Activated CD4-positive, CD25-positive, alpha-beta regulatory T cell (primary cell): ENCODE measurements at places on chromosomes 1 and 21.

GRCh38 chr1:198238121-198238520 lies 81.3 kb downstream of the NEK7 start:
- DNase-seq = no peak

DNA sequence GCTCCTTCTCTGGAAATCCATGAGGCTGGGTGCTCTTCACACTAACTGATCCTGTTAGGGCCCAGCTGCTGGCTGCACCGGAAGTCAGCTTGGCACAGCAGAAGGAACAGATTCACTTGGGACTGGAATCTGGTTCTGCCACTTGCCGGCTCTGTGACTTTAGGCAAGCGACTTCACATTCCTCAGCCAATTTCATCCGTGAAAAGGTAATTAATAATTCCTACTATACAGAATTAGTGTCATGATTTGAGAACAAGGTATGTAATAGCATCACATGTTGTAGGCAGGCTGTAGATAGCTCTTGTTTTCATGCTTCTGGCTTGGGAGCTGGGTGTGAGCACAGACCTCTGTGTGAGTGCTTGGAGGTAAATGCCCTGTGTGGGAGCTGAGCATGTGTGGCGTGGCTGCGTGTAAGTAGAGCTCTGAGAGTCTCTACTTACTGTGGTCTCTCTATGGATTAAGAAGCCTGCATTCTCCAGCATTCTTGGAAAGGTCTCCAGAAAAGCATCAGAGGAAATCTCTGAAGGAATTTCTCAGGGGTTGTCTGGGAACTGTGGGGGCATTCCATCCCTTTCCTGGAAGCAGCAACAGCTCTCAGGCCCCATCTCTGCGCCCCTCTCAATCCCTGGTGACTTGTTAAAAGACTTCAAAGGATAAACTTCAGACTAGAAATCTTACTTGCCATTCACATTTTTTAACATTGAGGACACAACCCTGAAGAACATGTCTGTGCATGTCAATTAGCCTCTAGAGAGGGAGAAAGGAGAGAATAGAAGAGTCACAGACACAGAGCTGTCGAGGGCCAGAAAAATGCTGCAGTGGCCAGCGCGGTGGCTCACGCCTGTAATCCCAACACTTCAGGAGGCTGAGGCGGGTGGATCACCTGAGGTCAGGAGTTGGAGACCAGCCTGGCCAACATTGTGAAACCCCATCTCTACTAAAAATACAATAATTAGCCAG lies 47.7 kb upstream of the PPM1J start:
- no peak for DNase-seq

DNA sequence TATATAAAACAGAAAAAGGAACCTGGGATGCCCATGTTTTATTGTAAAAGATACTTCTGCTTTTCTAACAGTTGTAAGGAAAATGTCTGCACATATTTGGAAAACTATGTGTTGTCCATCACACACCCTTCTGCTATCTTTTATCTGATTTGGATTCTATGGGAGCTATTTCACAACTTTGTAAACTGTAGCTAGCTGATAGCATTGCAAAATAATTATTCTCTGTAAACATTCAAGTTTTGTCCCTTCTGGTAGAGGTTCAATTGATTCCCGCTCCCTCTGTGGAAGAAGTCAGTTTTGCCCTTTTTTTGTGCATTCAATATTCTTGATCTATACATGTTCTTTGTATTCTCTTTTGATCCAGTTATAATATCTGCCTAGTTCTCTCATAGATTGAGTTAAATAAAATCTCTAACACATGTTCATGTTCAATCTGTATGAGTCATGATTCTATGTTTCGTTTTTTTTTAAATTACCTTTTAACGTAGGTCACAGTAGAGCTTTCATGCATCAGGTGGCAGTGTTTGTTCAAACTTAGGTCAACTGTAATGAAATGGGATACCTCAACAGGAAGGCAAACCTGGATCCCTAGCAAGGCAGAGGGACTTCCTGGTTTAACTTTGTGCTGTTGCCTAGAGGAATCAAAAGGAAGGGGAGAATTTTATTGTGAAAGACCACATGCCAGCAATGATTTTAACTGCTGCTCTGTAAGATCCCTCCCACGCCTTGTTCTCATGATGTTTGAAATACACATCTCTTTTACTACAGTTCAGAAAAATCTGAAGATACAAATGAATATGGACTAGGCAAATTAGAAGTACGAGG lies 26.0 kb upstream of the BCL9 start:
- no peak for DNase-seq

DNA sequence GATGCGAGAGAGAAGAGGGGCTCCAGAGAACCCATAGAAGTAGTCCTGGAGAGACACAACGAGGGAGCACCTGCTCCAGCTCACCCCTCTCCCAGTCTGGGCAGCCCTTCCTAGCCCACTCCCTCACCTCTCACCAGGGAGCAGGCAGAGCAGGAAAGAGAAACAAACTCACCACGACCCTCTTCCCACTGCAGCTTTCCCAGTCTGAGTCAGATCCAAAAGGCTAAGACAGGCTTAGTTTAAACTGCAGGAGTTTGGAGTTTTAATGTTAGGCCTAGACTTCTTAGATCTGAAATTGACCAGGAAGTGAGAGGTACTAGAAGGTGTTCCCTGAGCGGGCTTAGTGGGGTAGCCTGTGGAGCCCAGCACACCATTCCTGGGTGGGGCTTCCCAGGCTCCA lies 29.6 kb downstream of the SLC1A7 start:
- DNase-seq = no peak

DNA sequence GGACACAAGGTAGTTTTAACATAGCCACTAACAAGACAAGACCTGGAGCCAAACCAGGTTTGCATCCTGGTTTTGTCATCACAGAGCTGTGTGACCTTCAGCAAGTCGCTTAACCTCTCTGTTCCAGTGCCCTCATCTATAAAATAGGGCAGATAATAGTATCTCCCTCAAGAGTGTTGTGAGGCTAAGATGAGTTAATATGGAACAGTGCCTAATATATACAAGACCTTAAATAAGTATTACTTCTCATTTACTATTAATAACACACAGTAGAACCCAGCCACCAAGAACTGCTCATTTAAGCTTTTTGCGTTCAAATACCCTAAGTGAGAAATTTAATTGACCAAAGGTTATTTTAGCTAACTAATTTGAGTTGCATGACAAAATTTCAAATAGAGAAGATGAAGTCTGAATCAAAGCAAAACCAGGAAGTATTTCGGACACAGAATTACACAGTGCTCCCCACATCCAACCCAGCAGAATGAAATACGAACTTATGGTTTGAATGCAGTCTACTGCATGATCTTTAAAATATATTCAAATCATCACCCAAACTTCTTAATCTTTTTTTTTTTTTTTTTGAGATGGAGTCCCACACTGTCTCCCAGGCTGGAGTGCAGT lies 123.9 kb upstream of the KRTAP19-8 start:
- no peak for DNase-seq

GRCh38 chr1:215794156-215794555 lies 227.1 kb downstream of the KCTD3 start:
- DNase-seq = no peak

- DNase-seq = no peak
Observed at GRCh38 chr1:101131239-101131843, 105.5 kb upstream of the S1PR1 start.

DNA sequence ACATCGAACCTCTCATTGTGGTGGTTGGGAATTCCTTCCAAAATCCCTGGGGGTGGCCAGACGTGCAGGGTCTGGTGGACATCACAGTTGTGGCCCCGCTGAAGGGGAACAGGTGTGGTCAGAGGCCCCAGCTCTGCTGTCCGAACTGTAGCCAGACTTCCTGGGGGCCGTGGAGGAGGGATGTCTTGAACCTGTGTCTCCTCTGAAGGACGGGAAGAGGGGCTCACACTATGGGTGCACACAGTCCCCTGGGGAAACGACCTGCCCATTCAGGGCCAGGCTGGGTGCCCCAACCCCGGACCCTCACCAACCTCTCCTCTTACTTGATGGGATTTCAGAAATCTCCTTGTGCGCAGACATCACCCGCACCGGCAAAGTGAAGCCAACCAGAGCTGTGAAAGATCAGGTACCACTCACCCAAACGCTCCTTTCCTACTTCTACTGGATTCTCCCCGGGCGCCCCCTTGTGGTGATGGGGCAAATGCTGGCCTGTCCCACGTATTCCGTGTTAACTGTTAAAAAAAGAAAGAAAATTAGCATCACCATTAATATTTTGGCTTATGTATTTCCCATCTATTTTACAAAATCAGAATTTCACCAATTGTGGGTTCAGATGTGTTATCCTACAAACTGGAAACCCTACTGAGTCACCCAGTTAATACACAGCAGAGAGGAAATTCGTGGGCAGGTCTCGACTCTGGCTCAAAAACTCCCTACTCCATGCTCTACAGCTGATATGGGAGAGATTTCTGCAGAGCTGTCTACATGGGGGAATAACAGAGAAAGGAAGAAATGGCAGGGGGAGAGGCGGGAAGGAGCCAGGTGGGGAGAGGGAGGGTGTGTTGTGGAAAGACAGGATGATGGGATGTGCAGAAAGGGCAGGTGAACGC lies 28.1 kb downstream of the PADI4 start:
- DNase-seq = peak; percentile 46

- DNase-seq = no peak
Observed at GRCh38 chr1:207998691-207999090, 87.8 kb upstream of the CD34 start.

DNA sequence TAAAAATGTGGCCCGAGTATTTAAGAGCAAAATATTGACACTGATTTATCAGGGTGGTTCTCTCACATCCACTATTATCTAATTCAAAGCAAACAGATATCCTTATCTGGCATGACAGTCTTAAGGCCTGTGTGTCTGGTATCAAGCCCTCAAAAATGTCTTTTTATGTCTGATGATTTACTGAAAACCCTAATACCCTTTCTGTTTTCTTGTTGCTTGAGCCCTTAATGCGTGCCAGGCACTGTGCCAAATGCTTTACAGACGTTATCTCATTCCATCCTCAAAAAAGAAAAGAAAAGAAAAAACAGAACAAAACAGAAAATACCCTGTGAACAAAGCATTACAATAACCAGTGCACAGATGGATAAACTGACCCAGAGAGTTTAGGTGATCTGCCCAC lies 5.7 kb downstream of the DUSP23 start:
- no peak for DNase-seq

GRCh38 chr1:176512966-176513365 lies 50.0 kb downstream of the PAPPA2 start:
- no peak for DNase-seq

GRCh38 chr1:55559842-55560241 lies 344.7 kb upstream of the USP24 start:
- DNase-seq = no peak

GRCh38 chr1:228984646-228985631 lies 249.7 kb downstream of the RHOU start:
- DNase-seq = no peak

GRCh38 chr1:36658838-36659237 lies 176.1 kb upstream of the CSF3R start:
- DNase-seq = no peak

DNA sequence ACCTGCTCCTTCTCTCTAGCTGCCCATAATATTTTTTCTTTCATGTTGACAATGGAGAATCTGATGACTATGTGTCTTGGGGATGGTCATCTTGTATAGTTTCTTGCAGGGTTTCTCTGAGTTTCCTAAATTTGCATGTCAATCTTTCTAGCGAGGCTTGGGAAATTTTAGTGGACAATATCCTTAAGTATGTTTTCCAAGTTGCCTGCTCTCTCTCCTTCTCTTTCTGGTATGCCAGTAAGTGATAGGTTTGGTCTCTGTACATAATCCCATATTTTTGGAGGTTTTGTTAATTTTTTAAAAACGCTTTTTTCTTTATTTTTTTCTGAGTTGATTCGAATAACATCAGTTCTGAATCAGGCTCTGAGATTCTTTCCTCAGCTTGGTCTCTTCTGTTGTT lies 370.9 kb upstream of the LYPLAL1 start:
- no peak for DNase-seq

DNA sequence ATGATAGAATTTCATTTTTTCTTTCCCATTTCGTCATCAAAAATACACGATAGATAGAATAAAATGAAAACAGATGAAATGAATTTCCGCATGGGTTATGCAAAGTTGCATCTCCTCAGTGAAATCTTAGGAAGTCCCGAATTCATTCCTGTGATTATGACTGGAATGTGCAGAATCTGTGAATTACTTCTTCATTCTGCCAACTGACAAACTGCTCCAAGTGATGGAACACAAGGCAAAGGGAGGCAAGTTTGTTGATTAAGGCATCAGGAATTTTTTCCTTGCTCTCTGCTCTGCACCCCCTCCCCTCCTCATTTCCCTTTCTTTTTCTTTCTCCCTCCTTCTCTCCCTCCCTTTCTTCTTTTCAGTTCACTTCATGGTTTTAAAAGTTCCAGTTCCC lies 37.0 kb upstream of the ADGRL4 start:
- DNase-seq = no peak

DNA sequence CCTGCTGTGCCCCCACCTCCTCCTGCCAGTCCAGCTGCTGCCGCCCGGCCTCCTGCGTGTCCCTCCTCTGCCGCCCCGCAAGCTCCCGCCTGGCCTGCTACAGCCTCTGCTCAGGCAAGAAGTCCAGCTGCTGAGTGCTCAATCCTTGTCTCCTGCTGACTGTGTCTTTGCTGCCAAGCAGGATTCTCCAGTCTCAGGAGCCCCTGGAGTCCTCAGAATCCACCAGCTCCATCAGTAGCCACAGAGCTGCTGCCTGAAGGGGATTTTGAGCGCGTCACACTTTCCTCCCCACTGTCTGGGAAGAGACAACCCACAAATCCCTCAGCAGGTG lies 973 bp downstream of the KRTAP10-11 start:
- no peak for DNase-seq

DNA sequence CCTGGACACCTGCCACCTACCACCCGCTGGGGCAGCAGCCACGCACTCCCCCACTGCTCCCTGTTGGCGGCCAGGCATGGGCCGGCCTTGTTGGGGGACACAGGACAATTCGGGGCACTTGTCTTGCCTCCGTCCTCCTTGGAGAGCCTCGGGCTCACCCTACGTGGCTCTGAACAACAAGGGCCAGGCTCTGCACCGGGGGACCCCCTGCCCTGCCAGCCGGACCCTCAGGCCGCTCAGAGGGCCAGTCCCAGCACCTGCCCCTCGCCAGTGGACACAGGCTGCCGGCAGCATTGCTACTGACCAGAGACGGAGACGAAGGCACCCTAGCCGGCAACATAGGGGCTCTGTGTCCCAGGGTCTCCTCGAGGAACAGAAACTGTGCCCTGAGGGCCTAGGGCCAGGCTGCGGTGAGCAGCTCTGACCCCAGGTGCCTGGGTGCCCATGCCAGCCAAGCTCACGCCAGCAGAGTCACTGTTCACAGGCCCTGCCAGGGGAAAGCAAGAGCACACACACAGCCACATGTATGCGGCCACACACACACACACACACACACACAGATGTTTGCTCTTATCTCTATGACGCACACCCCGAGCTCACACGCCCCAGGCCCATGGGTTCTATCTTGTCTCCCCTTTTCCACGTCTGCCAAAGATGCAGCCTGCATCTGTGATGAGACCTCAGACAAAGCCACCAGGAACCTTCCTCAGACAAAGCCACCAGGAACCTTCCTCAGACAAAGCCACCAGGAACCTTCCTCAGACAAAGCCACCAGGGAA lies 45.9 kb downstream of the MORN1 start:
- DNase-seq = no peak

- DNase-seq = no peak
Observed at GRCh38 chr1:154352245-154352580, 26.9 kb downstream of the ATP8B2 start.

- no peak for DNase-seq
Observed at GRCh38 chr1:167698313-167698712, 23.5 kb upstream of the MPZL1 start.
